ENCODE measurements at places on chromosomes 13 and 19.

DNA sequence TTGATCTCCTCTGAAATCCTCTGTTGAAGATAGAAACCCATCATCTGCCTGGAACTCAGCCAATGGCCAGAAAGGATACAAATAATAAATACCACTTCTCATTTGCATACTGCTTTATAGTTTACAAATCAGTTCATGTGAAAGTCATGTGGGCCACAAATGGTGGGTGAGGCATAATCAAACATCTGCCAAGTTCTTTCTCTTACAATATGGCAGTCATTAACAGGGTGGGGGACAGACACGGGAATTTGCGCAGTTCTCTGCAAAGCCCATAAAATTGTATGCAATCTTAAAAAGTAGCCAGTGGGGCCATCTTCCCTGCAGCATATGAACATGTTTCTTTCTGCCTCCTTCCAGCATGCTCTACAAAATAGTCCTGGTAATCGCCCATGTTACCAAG lies 59.6 kb downstream of the NUFIP1 start:
- no peak for DNase-seq

GRCh38 chr19:56978023-56978565 lies 137.6 kb upstream of the PEG3 start:
- no peak for DNase-seq

DNA sequence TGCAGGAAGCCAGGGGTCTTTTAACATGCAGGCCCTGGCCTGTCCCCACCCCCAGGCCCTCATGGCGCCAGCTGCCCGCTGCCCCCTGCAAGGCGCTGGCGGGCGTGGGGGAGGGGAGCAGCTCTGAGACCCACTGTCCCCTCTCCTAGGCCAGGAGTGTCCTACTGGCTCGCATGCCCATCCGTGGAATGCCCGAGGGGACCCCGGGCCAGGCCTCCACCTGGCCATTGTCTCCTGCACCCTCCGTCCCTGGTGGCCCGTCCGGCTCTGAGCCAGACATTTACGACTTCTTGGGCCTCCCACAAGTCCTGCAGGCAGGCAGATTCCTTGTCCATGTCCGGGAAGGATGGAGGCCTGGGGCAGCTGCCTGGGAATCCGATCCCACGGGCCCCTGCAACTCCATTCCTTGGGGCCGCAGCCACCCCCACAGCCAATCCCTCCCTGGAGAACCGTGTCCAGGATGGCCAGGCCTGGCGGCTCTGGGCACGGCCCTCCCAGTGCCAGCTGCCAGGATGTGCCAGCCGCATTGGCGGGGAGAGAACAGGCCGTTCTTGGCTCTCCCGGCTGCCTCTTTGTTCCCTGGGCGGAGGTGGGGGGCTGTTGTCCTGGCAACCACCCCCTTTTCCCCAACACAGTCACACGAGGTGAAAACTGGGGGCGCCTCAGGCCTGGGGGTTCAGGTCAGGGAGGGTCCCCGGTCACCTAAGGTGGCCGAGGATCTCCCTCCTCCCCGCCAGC lies 10.5 kb upstream of the PLIN3 start:
- no peak for DNase-seq

DNA sequence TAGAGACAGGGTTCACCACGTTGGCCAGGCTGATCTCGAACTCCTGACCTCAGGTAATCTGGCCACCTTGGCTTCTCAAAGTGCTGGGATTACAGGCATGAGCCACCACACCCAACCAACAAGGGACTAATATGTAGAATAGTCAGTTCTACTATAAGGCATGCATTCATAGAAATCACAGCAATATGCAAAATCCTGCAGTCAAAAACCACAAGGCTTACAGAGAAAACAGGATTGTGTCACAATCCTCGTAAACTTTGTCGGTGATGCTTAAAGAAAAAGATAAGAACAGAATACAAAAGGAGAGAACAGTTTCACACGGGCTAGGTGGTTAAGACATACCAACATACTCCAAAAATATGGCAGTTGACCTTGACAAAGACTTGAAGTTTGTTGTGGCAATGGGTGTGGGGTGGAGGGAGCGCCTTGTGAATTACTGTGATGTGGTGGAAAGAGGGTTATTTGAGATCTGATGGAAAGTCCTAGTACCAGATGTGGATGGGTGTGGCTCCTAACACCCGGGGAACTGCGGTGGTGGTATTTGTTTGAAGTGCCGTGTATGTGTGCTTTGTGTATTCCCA lies 12.4 kb downstream of the NOSIP start:
- DNase-seq = no peak

- DNase-seq = peak; percentile 9
Observed at GRCh38 chr13:49220036-49220855, at the start of gene MLNR. Gene MLNR, plus strand, starts transcription at chr13:49220338. Its CDS starts 0 bp downstream, at chr13:49220338.

GRCh38 chr13:29577136-29578051 lies 18.1 kb downstream of the SLC7A1 start:
- no peak for DNase-seq

GRCh38 chr13:80235166-80235966 lies 105.6 kb downstream of the SPRY2 start:
- DNase-seq = peak; percentile 17

DNA sequence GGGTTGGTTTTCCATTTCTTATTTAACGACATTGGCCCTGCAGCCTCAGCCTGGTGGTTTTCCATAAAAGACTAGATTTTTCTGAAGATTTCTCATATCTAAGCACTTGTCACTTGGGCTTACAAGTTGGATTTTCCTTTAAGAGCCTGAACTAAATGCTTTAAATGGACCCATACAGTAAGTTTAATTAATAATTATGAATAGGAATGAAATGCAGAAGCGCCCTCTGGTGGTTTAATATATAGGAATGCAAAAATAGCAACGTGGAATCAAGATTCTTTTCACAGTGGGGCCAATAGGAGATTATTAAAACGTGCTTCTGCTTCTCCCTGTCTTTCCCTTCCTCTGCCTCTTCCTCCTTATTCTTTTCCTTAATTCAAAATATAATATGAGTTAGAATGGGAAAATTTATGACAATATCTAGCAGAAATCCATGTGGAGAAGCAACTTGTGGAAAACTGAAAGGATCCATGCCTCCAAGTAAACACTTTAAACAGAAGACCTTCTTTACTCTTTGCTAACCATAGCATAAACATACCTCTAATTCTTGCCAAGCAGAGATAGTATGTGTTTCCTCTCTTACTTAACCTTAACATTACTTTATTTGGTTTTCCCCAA lies 324.0 kb downstream of the GPC5 start:
- peak; percentile 26 for DNase-seq

- DNase-seq = no peak
Observed at GRCh38 chr19:47523473-47523872, 8.6 kb upstream of the NAPA start.

Measured in fibroblast of upper back skin (primary cell).